ENCODE measurements at places on chromosomes 11 and 22.
A peak's percentile ranks its signal among the peaks of the same experiment; 100 is the strongest.

DNA sequence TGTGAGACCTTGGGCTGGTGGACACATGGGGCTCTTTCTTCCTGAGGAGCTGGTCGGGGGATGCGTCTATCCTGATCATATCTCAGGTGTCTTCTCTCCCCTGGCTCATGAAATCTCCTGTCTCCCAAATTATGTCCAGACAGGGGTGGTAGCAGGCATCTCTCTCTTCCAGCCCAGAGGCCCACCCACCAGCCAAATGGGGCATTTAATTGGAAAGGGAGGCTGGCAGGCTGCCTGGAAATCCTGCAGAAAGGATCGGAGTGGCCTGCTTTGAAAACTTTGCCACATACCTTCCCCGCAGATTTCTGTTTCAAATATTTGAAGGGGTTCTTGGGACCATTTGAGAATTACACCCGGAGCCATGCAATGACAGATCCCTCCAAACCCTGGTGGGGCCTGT, 37.4 kb downstream of the SMIM38 start:
- no peak for DNase-seq

GRCh38 chr11:71456831-71457230, 3.8 kb downstream of the NADSYN1 start:
- DNase-seq: no peak

GRCh38 chr11:86192519-86193257, 51.9 kb upstream of the EED start:
- no peak for DNase-seq

- DNase-seq: no peak
Measured at GRCh38 chr11:65781152-65781961, 581 bp upstream of the AP5B1 start.

GRCh38 chr11:112538534-112539280, 278.0 kb upstream of the PLET1 start:
- DNase-seq: no peak

DNA sequence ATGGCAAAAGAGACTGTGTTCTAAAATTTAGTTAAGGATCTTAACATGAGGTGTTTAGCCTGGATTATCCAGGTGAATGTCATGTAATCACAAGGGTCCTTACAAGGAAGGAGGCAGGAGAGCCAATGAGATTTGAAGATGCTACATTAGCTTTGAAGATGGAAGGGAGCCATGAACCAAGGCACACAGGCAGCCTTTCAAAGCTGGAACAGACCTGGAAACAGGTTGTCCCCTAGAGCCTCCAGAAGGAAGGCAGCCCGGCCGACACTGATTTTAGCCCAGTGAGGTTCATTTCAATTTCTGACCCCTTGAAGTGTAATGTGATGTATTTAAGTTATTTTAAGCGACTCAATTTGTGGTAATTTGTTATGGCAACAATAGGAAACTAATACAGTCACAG, 195.3 kb upstream of the MTMR2 start:
- no peak for DNase-seq

DNA sequence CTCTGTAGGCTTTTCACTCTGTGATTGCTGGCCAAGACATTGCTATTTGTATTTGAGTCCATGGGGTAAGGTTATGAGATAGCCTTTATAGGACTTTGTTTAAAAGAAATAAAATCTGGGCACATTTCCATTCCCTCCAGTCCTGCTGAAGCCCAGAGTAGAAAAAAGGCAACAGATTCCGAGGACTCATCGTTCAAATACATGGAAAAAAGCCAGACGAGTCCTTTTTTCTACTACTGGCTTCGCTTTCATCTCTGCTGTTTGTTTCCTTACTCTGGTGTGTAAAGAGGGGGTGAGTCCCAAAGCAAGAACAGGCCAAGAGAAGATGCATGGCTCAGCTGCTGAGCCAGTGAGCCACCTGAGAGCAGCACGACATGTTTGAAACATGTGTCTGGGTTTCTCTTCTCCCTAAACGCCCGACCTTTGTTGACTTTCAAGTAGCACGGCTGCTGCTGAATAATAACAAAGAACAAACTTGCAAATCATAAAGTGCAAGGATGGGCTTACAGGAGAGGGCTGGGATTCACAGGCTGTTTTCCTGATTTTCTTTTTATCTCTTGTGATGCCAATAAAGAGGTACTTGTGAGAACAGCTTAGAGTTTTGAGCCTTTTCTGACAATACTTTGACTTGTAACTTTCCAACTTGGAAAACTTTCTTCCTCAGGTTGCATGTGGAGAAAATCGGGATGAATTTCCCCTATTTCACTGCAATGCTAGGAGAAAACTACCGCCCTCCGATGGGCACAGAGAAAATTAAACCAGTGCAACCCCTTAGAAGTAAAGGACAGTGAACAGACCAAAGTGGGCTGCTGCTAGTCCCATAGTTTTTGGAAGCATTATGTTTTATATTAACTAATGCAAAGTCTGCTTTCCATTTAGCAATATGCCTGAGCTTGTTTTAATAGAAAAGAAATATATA, 195.2 kb upstream of the RAG2 start:
- DNase-seq: no peak

- no peak for DNase-seq
Measured at GRCh38 chr11:86873573-86874083, 73.3 kb downstream of the PRSS23 start.

GRCh38 chr11:72676861-72677341, 2.7 kb upstream of the PDE2A start:
- DNase-seq: no peak

DNA sequence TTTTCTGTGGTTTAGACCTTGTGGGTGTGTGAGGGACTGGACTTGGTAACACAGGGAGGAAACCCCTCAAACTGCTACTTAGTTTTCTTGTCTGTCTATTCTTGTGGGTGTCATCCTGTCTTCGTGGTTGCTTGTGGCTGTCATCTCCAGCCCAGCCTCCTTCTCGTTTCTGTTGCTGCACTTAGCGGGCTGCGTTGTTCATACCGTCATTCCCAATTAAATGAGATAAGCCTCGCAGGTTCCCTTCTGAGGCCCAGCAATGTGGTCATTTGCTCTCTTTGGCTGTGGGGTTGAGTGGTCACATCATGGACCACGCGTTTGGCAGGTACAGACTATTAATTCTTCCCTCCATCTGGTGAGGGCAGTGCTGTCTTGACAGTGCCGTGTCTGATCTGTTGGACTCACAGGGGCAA, 18.8 kb downstream of the PANX1 start:
- DNase-seq: no peak

- no peak for DNase-seq
Measured at GRCh38 chr11:109971184-109971523, 122.0 kb upstream of the ZC3H12C start.

GRCh38 chr11:95279921-95280868, 49.2 kb upstream of the SESN3 start:
- peak; percentile 63 for DNase-seq

GRCh38 chr11:115198321-115198741, 305.9 kb downstream of the CADM1 start:
- no peak for DNase-seq

GRCh38 chr11:64306876-64307622, 1.7 kb downstream of the ESRRA start:
- no peak for DNase-seq

DNA sequence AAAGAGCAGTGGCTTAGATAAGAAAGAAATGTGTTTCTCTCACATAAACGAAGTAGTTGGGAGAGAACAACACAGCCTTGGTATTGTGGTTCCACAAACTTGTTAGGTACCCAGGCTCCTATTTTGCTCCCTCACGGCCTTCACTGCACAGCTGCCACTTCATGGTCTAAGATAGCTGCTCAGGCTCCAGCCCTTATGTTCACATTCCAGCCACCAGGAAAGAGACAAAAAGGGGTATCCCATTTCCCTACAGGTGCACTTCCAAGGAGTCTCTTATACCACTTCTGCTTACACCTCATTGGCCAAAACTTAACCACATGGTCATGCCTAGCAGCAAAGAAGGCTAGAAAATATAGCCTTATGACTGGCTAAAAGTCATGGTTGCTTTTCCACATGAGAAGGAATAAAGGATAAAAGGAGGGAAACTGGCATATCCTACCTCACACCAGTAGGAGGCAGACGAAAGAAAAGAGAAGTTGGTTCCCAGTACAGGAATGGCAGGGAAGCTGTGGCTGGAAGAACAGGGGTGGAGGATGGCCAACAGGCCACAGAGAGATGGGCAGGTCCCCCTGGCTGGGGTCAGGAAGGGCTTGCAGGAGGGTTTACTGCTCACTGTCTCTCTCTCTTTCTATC, 5.4 kb upstream of the HDHD5 start:
- no peak for DNase-seq

DNA sequence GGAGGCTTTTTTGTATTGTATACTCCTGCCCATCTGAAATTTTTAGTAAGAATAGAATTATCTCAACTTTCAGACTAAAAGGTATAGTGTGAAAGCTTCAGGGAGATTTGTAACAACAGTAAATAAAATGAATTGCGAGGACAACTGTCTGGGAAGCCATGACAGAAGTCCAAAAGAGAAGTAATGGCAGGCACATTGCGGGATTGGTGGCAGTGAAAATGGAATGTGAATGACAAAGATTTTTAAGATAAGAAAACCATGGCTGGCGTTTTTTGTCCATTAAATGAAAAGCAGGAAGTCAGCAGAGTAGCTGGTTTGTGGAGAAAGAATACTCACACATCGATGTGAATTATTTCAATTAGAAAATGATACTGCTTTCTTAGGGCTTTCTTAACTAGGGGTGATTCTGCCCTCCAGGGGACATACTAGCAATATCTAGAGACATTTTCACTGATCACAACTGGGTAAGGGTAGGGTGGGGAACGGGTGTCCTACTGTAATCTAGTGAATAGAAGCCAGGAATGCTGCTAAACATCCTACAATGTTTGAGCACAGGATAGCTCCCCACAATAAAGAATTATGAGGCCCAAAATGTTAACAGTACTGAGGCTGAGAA, 1.6 kb downstream of the NPAT start:
- no peak for DNase-seq

- DNase-seq: no peak
Measured at GRCh38 chr11:14266622-14267021, 92.4 kb downstream of the RRAS2 start.

GRCh38 chr11:112581747-112582146, 321.1 kb upstream of the PLET1 start:
- no peak for DNase-seq

GRCh38 chr22:48494256-48494967, 1333.3 kb downstream of the BRD1 start:
- DNase-seq: no peak

GRCh38 chr11:56841210-56841810, 92.8 kb upstream of the OR9G4 start:
- no peak for DNase-seq

GRCh38 chr11:27460158-27460978, 12.2 kb downstream of the LGR4 start:
- no peak for DNase-seq

DNA sequence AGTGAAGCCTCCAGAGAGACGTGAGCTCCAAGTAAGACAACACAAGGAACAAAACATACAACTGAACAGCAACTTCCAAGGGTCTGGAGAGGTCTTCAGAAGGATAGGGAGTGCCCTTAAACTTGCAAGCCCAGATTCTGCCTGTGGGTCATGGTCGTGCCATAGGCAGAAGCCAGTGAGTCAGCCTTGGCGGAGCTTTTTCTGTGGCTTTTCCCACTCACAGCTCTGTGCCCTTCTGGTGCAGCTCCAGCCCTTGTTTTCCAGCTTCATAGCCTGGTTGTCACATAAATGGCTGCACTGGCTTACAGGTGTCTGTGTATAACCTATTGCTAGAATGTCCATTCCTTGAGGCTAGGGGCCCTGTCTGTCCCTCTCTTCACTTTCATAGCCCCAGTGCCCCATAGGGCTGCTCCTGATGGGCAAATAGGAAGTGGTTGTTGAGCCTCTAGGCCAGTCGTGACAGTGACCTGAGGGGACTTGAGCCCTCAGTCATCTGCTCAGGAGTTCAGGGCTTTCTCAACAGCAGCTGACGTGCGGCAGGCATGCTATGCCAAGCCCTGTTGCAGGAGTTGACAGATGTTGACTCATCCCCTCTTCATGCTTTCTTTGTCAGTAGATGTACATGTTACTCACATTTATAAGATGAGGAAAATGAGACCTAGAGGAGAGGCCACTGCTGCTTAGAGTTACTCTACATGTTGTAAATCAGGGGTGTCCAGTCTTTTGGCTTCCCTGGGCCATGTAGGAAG, 7.4 kb downstream of the MED15 start:
- DNase-seq: no peak

DNA sequence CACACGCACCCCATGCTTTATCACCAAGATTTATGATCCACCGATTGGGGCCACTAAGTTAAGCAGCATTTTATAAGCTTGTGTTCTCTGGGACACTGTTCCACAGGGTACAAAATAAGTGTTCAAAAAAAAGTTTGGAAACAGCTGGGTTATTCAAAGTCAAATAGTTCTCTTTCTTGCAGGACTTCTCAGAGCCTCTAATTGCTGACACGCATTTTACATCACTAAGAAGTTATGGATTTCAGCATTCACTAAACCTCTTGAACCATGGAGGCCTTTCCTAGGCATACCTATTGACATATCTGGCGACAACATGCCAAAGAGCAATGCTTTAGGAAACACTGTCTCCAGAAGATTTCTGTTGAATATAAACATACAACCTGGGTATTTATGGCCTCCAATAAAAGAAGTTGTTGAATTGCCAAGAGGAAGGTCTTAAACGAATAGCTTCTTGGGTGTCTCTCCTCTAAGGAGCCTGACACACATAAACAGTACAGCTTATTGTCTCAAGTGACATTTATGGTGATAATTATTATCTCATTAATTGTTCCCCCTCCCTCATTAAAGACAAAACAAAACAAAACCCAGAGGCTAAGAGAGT, 147.1 kb upstream of the ARHGAP20 start:
- no peak for DNase-seq

DNA sequence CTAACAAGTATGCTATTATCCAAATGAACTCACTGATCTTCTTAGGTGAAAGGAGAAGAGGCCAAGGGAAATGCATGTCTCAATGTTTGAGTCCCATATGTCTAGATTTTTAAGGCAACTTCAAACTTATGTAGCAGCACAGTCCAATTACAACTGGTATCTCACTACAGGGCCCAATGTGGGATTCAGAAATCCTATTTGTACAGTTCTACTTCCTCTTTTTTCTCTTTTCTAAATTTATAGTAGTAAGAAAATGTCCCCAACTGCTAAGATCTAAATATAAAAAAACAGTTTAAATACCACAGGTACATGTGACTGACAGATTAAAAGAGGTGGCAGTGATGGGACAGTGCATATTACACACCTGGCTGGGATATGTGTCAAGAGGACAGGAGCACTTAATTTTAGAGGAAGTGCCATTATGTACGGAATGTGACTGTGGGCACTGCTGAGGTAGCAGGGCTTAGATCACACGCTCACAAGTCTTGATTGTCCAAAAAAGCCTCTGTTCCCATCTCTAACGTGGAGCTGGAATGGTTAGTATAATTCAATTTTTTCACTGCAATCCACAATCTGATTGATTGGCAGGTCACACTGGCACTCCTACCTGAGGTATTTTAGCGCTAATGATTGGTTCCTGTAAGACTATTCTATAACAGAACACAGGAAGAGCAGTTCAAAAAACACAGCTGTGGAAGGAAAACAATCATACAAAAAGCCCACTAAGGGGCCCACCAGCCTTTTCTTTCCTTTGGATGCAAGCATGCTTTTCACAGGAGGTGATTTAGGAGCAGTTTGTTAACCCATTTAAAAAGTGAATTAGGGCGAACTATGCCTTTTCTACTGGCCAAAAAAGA, 34.6 kb downstream of the APOL5 start:
- no peak for DNase-seq

- DNase-seq: no peak
Measured at GRCh38 chr11:91023731-91024130, 800.9 kb upstream of the CHORDC1 start.

- no peak for DNase-seq
Measured at GRCh38 chr22:31951194-31952093, 7.1 kb downstream of the YWHAH start.

GRCh38 chr11:20014067-20014402, 146.2 kb downstream of the DBX1 start:
- DNase-seq: no peak

- DNase-seq: no peak
Measured at GRCh38 chr11:70339066-70339465, 59.3 kb upstream of the CTTN start.

Measured in amygdala (tissue), 56 donors.